Activated CD8-positive, alpha-beta T cell treated with anti-CD3 and anti-CD28 coated beads, Interleukin-2, amount 10 ng/mL, durations not matched to agents 7 days and 5 days (primary cell): ENCODE measurements at places on chromosomes 11 and 22. TPM values are rescaled to one million over a fixed set of nuclear protein-coding genes. Genes with fewer than 3 reads are reported as not detected.
A peak's percentile ranks its signal among the peaks of the same experiment; 100 is the strongest.

Gene TNNI2
- total RNA-seq = 0.50 TPM

Gene MRGPRE
- not detected for total RNA-seq

Gene MMP27
- total RNA-seq = not detected

Gene CYB5R2
- total RNA-seq = 0.55 TPM

DNA sequence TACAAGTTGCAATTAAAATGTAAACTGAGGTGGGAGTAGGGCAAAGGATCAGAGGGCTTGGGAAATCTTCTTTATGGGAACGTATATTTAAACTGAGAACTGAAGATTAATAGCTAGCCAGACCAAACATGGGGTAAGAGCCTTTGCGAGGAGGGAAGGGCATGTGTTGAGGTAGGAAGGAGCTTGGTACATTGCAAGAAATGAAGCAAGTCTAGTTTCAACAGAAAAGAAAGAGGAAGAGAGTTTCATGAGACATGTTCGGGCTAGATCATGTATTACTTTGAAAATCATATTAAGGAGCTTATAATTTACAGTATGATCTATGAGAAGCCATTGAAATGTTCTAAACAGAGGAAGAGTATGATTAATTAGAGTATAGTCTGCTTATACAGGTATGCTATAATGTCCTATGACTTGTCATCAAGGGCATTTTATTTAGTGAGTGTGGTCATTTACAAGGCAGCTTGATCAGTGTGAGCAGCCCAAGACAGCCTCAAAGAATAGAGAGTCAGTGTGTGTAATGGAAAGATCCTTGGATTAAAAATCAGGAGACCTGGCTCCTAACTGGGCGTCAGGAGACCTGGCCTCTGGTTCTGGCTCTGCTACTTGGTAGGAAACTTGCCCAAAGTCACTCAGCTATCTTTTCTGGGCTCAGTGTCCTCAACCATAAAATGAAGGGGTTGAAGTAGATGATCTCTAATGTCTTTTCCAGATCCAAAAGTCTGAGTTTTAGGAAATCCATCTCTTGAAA, 10.9 kb downstream of the GAS2 start:
- DNase-seq = no peak
- no peaks in the 10 kb centered on the region for H3K4me1 ChIP-seq
- no peaks in the 10 kb centered on the region for H3K36me3 ChIP-seq
- H3K27me3 ChIP-seq = peaks cover 3% of the 10 kb centered on the region
- H3K27ac ChIP-seq = no peak overlapping the region

DNA sequence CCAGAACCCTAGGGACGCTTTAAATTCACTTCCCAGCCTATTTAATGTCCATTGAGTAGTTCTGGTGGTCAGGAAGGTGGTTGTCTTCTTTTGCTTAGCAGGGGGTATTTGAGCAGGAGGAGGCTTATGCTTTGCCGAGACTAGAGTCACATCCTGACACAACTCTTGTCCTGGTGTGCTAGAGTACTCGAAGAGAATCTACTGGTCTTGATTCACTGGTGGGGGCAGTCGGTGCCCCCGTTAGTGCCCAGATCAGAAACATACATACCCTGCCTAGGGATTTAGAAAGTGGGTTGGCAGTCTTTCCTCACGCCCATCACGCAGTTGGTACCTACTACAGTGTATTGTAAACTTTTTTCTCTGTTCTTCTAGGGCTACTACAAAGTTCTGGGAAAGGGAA, 2.7 kb downstream of the RPL27A start:
- peak overlapping the region; percentile 28 for H3K4me3 ChIP-seq
- DNase-seq = no peak
- peak overlapping the region; percentile 97 for H3K27ac ChIP-seq

DNA sequence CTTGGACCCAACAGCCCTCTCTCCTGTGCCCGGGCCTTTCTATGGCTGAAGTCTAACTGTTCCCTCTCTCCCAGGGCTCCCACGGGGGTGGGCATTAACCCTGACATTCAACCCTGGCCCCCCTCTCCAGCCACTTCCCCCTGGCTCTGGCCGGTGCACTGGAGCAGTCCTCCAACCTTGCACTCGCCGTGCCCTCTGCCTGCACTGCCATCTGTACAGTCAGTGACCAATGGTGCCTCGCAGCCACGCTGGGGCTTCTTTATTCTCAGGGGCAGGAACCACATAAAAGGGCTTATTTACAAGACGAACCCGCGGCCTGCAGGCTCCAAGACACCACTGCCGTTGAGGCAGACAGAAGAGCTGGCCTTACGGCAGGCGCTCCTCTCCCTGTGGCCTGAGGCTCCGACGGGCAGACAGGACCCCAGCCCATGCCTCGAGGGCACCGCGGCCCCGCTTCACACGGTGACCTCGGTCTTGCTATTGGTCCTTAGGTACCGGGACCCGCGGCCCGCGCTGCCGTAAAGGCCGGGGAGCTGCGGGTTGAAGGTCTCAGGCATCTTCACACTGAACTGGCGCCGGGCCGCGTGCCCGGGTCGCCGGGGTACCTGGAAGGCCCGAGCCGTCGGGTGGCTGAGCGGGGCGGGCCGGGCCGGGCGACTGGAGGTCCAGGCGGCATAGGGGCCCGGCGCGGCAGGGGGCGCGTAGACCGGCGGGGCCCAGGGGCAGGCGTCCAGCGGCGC, 5.4 kb downstream of the SHISA8 start:
- H3K27ac ChIP-seq = no peak overlapping the region
- peaks cover 28% of the 10 kb centered on the region for H3K4me1 ChIP-seq
- peak overlapping the region; percentile 31 for H3K4me3 ChIP-seq
- H3K27me3 ChIP-seq = peaks cover 31% of the 10 kb centered on the region
- no peak for DNase-seq

- no peak overlapping the region for H3K4me3 ChIP-seq
- no peaks in the 10 kb centered on the region for H3K36me3 ChIP-seq
- H3K27ac ChIP-seq = no peak overlapping the region
Observed at GRCh38 chr11:102171101-102171500, 60.9 kb downstream of the YAP1 start.

DNA sequence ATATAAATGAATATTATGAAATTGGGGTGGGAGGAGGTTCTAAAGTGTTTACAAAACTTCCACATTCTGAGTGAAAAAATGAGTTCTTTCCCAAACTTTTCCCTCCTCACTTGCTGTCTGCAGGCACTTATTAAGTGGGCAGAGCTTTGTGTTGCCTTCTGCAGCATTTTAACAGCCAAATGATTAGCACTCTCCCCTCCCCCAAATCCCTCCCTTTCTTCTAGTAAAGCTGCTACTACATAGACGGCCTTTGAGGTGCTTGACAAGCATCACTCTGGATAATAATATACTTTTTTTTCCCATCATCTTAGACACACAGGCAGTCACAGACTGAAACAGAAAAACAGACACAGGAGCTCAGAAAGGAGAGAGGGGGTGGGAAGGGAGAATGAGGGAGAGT, 493.5 kb downstream of the DLG2 start:
- DNase-seq = no peak
- no peaks in the 10 kb centered on the region for H3K36me3 ChIP-seq
- no peaks in the 10 kb centered on the region for H3K4me1 ChIP-seq
- H3K4me3 ChIP-seq = no peak overlapping the region
- H3K27ac ChIP-seq = no peak overlapping the region

- H3K4me1 ChIP-seq = no peaks in the 10 kb centered on the region
- no peak for DNase-seq
- H3K4me3 ChIP-seq = no peak overlapping the region
- no peaks in the 10 kb centered on the region for H3K27me3 ChIP-seq
Observed at GRCh38 chr22:49333206-49333605, 494.5 kb downstream of the BRD1 start.

DNA sequence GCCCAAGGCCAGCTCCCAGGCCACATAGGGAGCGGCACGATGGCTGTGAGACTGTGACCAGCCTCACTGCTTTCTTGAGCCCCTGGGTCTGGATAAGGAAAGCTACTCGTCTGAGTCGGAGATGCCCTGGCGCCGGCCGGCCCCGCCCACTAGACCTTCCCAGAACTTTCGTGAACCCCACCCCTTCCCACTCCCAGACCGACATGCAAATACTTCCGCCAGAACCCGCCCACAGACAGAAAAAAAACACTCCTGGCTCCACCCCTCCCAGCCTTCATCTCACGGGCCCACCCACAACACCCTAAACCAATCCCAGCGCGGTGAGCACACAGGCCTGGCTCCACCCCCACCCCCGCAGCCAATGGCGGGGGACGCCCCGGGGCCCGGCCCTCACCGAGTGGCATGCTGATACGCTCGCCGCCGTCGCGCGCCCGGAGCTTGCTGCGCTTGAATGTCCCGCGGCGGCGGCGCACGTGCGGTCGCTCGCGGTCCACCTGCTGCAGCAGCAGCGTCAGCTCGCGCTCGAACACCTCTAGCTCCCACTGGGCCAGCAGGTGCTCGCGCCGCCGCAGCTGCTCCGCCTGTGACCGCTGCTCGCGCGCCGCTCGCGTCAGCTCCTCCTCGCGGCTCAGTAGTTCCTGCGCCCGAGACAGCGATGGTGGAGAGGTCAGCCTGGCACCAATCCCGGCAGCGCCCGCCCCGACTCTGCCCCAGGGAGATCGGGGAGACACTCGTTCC, 7.0 kb downstream of the MAP3K11 start:
- H3K4me1 ChIP-seq = peaks cover 36% of the 10 kb centered on the region
- no peaks in the 10 kb centered on the region for H3K27me3 ChIP-seq
- no peak overlapping the region for H3K4me3 ChIP-seq
- H3K27ac ChIP-seq = no peak overlapping the region

DNA sequence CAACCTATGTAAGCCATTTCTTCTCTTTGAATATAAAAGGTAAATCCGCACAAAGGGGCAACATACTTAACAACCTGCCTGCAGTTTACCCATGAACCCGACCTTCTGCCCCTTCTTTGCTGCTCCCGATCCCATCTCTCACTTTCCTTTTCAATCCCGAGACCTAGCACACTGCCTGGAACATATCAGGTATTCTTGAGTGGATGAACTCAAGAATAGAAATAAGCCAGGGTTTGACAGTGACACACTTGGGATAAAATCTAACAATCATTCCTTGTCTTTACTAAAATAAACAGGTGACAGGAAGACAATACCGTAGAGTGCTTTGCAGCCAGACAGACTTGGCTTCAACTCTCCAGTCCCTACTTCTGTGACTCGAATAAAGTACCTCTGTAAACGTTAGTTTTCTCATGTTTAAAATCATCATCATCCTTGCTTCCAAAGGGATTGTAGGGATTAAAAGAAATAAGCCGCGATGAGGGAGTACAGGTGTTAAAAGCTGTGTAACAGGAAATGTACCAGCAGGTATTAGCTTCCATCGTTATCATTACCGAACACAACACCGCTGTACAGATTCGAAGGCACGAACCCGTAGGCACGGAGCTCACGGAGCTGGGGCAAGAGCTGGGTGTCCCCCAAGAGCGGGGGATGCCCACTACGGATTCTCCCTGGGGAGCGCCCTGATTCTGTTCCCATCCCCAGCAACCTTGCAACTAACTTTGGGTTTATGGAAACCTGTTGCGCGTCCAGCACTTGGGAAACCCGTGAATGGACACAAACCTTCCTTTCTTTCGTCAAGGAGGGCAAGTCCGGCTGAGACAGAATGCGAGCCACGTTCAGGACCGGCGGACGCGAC, 720 bp downstream of the UFD1 start:
- peaks cover 32% of the 10 kb centered on the region for H3K36me3 ChIP-seq
- H3K27ac ChIP-seq = peak overlapping the region; percentile 81
- H3K4me1 ChIP-seq = peaks cover 29% of the 10 kb centered on the region
- DNase-seq = peak; percentile 37
- H3K27me3 ChIP-seq = no peaks in the 10 kb centered on the region

DNA sequence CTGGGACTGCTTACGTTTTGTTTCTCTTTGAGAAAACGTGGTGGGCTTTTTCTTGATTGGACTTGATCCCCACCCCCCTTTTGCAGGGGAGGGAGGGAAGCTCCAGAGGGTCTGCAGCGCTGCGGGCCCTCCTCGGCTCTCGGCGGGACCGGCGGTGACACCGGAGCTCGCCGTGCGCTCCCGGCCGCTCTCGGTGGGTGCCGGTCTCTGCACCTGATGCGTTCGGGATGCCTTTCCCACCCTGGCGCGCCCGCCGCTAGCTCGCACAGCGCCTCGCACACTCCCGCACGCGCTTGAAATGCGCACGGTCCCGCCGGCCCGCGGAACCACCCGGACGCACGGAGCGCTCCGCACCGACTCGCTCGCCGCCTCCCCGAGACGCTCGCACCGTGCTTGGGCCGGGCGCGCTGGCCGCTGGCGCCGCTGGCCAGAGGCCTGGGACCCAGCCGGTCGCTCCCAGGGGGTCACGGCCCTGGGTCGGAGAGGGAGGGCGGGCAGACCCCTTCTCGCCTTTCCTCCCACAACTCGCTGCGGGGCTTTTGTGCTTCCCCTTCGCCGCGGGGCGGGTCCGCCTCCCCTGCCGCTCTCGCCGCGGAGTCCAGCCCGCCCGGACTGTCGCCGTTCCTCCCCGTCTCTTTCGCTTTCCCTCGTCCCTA, 1.0 kb downstream of the ZBTB16 start:
- peak overlapping the region; percentile 61 for H3K27ac ChIP-seq
- peak; percentile 47 for DNase-seq
- peak overlapping the region; percentile 83 for H3K4me3 ChIP-seq
- peaks cover 25% of the 10 kb centered on the region for H3K4me1 ChIP-seq

GRCh38 chr11:113159988-113160807, 154.2 kb upstream of the TTC12 start:
- no peak overlapping the region for H3K4me3 ChIP-seq
- H3K27me3 ChIP-seq = no peaks in the 10 kb centered on the region
- no peaks in the 10 kb centered on the region for H3K4me1 ChIP-seq
- H3K27ac ChIP-seq = no peak overlapping the region
